Keratinocyte (primary cell): ENCODE measurements at places on chromosomes 2 and 18. TPM values are rescaled to one million over a fixed set of nuclear protein-coding genes. Genes with fewer than 3 reads are reported as not detected.

- no peak for DNase-seq
These were observed 203.7 kb downstream of the KLHL29 start for GRCh38 chr2:23588508-23589201.

DNA sequence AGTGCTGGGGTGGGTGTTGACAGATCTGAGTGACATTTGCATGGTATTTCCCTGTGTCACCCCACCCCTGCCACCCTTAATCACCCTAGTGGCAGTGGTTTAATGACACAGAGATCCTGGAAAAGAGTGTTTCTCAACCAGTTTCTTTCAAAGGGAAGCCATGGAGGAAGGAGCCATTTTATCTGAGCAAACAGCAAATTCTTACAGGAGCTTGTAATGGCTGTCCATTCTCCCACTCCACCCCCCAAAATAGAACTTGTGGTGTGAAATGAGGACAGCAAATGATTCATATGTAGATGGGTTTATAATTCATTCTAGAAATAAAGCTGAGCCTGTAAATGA lies 51.5 kb downstream of the CDC42EP3 start:
- DNase-seq, result no peak

GRCh38 chr2:121043827-121044222 lies 241.2 kb downstream of the TFCP2L1 start:
- no peak for DNase-seq

DNA sequence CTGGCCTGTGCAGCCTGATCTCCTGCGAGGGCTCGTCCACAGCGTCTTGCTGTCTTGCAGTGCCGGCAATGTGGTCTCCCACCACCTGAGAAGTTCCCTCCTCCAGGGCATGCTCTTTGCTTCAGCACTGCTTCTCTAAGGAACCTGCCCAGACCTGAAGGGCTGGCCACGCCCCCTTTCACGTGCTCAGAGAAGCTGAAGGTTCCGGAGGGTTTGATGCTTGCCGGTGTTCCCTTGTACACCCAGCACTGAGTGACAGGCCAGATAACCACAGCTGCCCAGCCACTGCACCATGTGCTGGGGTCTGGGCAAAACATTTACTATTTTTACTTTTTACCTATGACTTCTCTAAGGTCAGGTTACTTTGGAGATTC lies 1.7 kb upstream of the POLR2D start:
- peak; percentile 54 for DNase-seq

GRCh38 chr2:125543968-125544514 lies 1111.9 kb upstream of the GYPC start:
- DNase-seq, result no peak

DNA sequence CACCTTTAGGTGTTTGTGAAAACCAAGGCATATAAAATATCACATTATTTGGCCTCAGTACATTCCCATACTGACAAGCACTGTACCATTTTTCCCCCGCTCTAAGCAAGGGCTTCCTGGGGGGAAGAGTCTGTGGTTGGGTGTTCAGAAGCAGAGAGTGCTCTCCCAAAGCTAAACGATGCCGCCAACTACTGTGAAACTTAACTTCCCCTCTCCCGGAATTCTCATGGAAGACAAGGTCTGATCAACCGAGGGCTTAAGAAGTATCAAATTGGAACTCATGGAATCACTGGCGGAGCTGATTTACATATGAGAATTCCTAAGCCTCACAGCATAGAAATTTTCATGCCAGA lies 433 bp upstream of the MFF start:
- DNase-seq, result no peak

AMER3 gene
- not detected in 3 replicates for polyA plus RNA-seq

SERPINB3 gene
- polyA plus RNA-seq, result 3.8 to 26.8 TPM (median 12.7 TPM) in 3 replicates

OBSL1 gene
- 9.3 to 14.8 TPM (median 12.7 TPM) in 3 replicates for polyA plus RNA-seq
